Vagina (tissue), 2 donors: ENCODE measurements at places on chromosomes 12 and 14. TPM values are rescaled to one million over a fixed set of nuclear protein-coding genes. Genes with fewer than 3 reads are reported as not detected.

- H3K4me3 ChIP-seq: no peak overlapping the region
- peak; percentile 76 for DNase-seq
- no peak overlapping the region for H3K27ac ChIP-seq
- no peaks in the 10 kb centered on the region for H3K27me3 ChIP-seq
- H3K36me3 ChIP-seq: no peaks in the 10 kb centered on the region
- H3K4me1 ChIP-seq: peaks cover 20% of the 10 kb centered on the region
Measured at GRCh38 chr14:99175331-99176155, 96.5 kb downstream of the BCL11B start.

- no peaks in the 10 kb centered on the region for H3K27me3 ChIP-seq
- no peak for DNase-seq
- H3K27ac ChIP-seq: peak overlapping the region; percentile 95
- no peaks in the 10 kb centered on the region for H3K36me3 ChIP-seq
- H3K4me1 ChIP-seq: peaks cover 44% of the 10 kb centered on the region
- H3K4me3 ChIP-seq: peak overlapping the region; percentile 80
Measured at GRCh38 chr14:92105893-92106142, 564 bp downstream of the ATXN3 start.

DNA sequence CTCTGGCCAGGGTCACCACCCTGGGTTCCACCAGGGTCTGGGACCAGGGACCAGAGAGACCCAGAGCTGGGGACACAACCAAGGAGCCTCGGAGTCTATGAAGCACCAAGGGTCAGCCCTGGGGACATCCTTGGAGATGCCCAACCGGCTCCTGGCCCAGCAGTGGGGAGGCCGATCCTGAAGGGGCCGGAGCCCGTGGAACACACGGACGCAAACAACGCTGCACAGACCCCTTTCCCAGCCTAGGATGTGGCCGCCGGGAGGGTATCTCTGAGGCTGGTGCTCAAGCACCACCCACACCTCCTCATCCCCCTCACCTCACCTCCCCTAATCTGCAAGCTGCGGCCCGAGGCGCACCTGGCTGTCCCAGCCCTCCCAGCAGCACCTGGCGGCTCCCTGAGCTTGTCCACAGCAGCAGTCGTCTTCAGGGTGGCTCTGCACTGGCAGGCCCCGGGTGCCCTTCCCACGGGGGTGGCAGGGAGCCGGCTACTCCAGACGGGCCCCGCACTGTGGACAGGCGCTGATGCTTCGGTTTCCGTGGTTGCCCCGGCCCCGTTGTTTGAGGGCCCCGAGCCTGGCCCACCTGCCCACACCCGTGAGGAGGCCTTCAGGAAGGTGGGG is 146.8 kb upstream of the C14orf180 start:
- no peaks in the 10 kb centered on the region for H3K36me3 ChIP-seq
- H3K4me1 ChIP-seq: peaks cover 9% of the 10 kb centered on the region
- peak; percentile 94 for DNase-seq
- no peak overlapping the region for H3K4me3 ChIP-seq

GRCh38 chr14:70183991-70184390 is 4.8 kb downstream of the SLC8A3 start:
- H3K27me3 ChIP-seq: no peaks in the 10 kb centered on the region
- no peak overlapping the region for H3K4me3 ChIP-seq
- H3K36me3 ChIP-seq: no peaks in the 10 kb centered on the region
- H3K27ac ChIP-seq: no peak overlapping the region

- no peaks in the 10 kb centered on the region for H3K36me3 ChIP-seq
- H3K4me1 ChIP-seq: no peaks in the 10 kb centered on the region
- no peak overlapping the region for H3K4me3 ChIP-seq
- no peak overlapping the region for H3K27ac ChIP-seq
- no peaks in the 10 kb centered on the region for H3K27me3 ChIP-seq
Measured at GRCh38 chr12:3677609-3678008, 75.3 kb downstream of the CRACR2A start.

DNA sequence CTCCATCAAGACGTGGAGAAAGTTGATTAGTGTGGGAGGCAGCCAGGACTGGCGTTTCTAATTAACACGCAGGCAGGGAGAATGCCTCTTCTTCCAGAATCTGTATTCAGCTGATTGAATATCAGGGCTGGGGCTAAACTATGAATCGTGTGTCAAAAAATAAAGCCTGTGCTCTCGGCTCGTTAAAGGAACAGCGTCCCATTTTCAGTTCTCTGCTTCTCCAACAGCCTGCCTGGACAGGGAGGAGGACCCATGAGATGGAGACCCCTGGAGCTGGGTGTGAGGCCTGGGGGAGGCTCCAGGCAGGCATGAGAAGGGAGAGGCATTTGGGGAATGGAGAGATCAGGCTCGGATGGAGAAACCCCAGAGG is 28.6 kb upstream of the LHX5 start:
- DNase-seq: no peak
- no peak overlapping the region for H3K4me3 ChIP-seq
- no peak overlapping the region for H3K27ac ChIP-seq
- H3K27me3 ChIP-seq: no peaks in the 10 kb centered on the region
- no peaks in the 10 kb centered on the region for H3K4me1 ChIP-seq
- no peaks in the 10 kb centered on the region for H3K36me3 ChIP-seq

GRCh38 chr12:121579981-121580868 is 598 bp downstream of the KDM2B start:
- peak overlapping the region; percentile 74 for H3K4me3 ChIP-seq
- peaks cover 59% of the 10 kb centered on the region for H3K4me1 ChIP-seq
- no peaks in the 10 kb centered on the region for H3K27me3 ChIP-seq
- peak overlapping the region; percentile 86 for H3K27ac ChIP-seq
- H3K36me3 ChIP-seq: no peaks in the 10 kb centered on the region

DNA sequence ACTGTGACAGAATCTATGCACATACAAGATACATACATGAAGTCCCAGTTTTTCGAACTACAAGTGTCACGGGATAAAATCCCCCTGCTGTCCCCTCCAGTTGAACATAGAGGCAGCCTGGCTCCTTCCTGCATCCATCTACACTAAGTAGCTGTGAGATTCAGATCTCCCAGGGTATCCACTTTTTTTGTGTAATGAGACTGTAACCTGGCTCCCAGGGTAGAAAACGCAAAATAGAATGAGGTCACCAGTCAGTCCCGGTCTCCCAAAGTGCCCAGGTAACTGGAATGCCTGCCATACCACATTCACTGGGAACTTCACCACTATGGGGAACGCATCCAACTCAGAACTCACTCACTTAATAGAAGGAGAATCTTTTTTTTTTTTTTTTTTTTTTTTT is 67.8 kb downstream of the TMCC3 start:
- H3K36me3 ChIP-seq: no peaks in the 10 kb centered on the region
- no peak overlapping the region for H3K27ac ChIP-seq
- H3K4me3 ChIP-seq: no peak overlapping the region
- DNase-seq: no peak
- H3K4me1 ChIP-seq: peaks cover 18% of the 10 kb centered on the region
- H3K27me3 ChIP-seq: no peaks in the 10 kb centered on the region

GRCh38 chr12:132094269-132094891 is 49.7 kb downstream of the DDX51 start:
- no peak overlapping the region for H3K4me3 ChIP-seq
- no peak overlapping the region for H3K27ac ChIP-seq
- H3K4me1 ChIP-seq: no peaks in the 10 kb centered on the region
- peaks cover 11% of the 10 kb centered on the region for H3K36me3 ChIP-seq
- H3K27me3 ChIP-seq: no peaks in the 10 kb centered on the region

DNA sequence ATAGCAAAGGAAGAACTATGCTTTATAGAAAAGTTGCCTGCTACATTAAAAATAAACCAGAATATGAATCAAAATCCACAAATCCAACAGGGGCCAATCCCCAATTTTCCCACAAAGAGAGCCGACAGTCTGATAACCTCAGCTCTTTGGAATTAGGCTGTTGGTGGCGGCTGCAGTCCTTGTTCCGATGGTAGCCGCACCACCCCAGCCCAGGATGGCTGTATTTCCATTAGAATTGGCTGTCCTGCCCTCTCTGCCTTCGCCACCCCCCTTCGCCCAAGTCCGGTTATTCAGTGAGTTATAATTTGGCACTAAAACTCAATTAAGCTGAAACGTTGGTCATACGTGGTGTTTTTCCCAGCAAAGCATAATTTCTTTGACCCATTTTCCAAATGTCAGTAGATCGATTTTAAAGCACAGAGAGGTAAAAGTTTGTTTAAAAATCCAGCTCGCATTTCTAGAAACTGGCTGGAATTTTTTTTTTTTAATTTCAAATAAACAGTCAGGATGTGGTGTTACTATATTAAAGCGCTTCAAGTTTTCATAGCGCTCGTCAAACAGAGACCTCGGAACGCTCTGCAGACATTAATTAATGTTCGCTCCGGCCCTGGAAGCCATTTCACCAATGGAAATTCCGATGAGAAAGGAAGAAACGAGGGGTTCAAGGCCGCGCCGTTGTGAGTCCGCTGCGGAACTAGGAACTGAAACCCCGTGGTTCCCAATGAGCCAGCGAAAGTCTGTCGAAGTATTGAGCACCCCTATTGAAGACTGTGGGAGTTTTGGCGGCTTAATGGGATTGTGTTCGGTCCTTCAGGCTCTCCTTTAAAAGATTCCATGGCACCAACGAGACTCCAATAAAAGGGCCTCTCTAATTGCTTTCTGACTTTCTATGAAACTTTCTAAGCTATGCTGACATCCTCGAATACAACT is 104.8 kb upstream of the DIO3 start:
- no peaks in the 10 kb centered on the region for H3K4me1 ChIP-seq
- H3K4me3 ChIP-seq: no peak overlapping the region
- no peak for DNase-seq
- no peaks in the 10 kb centered on the region for H3K27me3 ChIP-seq
- H3K36me3 ChIP-seq: no peaks in the 10 kb centered on the region

GRCh38 chr12:122182887-122183587 is at the start of gene LRRC43:
TSS of gene LRRC43 (plus strand) at chr12:122183123. CDS start at chr12:122183145, 22 bp downstream.
- peak within 1 kb of the TSS; percentile 47 for H3K4me3 ChIP-seq
- H3K27me3 ChIP-seq: no peaks in the 10 kb centered on the region
- H3K4me1 ChIP-seq: peaks cover 9% of the 10 kb centered on the region
- H3K36me3 ChIP-seq: no peaks in the 10 kb centered on the region
- no peak within 1 kb of the TSS for H3K27ac ChIP-seq

- H3K4me1 ChIP-seq: no peaks in the 10 kb centered on the region
- DNase-seq: no peak
- H3K27ac ChIP-seq: no peak overlapping the region
Measured at GRCh38 chr12:53313996-53314395, 7.4 kb downstream of the AAAS start.

DNA sequence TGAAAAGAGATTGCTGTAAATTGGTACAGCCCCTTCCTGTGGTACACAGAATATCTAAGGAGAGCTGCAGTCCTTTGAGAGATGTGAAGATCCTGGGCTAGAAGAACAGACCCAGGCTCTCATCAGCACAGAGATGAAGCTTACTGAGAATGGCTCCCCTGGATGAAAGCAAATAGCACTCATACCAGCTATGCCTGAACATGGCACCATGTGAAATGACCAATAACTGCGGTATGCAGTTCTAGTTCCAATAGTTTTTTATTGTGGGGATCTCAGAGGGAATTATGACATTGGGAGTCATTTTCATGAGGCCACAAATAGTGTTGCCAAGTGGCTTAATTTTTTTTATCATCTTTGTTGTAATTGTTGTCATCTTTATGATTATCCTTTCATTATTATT is 15.4 kb upstream of the TRHDE start:
- no peak overlapping the region for H3K27ac ChIP-seq
- DNase-seq: no peak
- H3K4me3 ChIP-seq: no peak overlapping the region
- H3K4me1 ChIP-seq: no peaks in the 10 kb centered on the region

DNA sequence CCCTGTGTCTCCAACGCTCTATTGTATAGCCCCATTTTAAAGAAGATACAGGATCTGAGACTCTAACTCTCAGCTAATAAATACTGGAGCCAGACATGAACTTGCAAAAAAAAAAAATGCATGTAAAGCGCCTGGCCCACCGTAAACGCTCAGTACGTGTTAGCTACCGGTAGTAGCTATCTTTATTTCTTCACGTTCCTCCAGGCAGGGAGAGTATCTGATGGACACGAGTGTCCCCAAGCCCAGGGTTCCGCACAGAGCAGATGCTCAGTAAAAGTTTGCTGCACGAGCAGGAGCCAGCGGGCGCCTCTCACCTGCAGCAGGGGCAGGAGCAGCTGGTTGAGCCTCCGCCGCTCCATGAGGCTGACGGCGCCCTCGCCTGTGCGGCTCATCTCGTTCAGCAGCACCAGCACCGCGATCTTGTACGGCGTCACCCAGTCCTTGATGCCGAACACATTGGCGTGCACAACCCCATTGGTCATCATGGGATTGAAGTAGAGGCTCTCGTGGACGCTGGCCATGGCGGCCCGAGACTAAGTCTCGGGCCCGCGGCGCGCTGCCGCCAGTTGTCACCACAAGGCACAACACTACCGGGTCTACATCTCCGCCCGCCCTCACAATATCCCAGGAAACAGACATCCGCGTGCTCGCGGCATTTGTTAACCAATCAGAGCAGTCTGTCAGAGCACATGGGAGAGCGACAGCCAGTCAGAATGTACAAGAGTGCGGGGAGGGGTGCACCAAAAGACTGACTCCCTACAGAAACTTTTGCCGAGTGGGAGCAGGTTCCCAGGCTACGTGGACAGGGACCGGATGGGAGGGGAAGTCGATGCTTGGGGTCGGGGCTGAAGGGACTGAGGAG is at the start of gene ANAPC5:
TSS of gene ANAPC5 (minus strand) at position 592 of the 862 bp plus-strand sequence. CDS start at position 521, 71 bp downstream.
- H3K27me3 ChIP-seq: no peaks in the 10 kb centered on the region
- H3K4me1 ChIP-seq: peaks cover 32% of the 10 kb centered on the region
- H3K27ac ChIP-seq: peak within 1 kb of the TSS; percentile 42

DNA sequence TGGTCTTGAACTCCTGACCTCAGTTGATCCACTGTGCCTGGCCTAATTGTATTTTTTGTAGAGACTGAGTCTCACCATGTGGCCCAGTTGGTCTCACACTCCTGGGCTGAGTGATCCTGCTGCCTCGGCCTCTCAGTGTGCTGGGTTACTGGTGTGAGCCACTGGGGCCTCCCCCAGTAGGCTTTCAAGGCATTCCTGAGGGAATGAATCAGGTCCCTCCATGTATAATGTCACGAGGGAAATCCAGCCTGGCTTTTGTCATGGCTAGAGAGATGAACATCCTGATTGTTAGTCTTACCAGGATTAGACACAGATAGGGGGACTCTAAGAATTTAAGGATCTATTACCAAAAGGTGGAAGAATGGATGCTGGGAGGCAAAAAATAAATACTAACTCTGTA is 51.9 kb downstream of the CPSF2 start:
- H3K4me1 ChIP-seq: no peaks in the 10 kb centered on the region
- H3K27me3 ChIP-seq: no peaks in the 10 kb centered on the region
- H3K27ac ChIP-seq: no peak overlapping the region
- no peak for DNase-seq

SLC25A3 gene
- 281 TPM for total RNA-seq

CIT gene
- total RNA-seq: 20.6 TPM

SSTR1 gene
- total RNA-seq: 1.2 TPM

RDH16 gene
- total RNA-seq: 2.9 TPM

C1QL4 gene
- total RNA-seq: 2.0 TPM

CLEC12A gene
- total RNA-seq: not detected

TSPAN8 gene
- 2.9 TPM for total RNA-seq

RPS6KL1 gene
- total RNA-seq: 2.0 TPM

IAPP gene
- not detected for total RNA-seq
